Upper lobe of left lung (tissue), 6 donors: ENCODE measurements at places on chromosomes 16 and 17. TPM values are rescaled to one million over a fixed set of nuclear protein-coding genes. Genes with fewer than 3 reads are reported as not detected.

GRCh38 chr16:22665048-22665797, 148.7 kb upstream of the HS3ST2 start:
- DNase-seq: no peak

DNA sequence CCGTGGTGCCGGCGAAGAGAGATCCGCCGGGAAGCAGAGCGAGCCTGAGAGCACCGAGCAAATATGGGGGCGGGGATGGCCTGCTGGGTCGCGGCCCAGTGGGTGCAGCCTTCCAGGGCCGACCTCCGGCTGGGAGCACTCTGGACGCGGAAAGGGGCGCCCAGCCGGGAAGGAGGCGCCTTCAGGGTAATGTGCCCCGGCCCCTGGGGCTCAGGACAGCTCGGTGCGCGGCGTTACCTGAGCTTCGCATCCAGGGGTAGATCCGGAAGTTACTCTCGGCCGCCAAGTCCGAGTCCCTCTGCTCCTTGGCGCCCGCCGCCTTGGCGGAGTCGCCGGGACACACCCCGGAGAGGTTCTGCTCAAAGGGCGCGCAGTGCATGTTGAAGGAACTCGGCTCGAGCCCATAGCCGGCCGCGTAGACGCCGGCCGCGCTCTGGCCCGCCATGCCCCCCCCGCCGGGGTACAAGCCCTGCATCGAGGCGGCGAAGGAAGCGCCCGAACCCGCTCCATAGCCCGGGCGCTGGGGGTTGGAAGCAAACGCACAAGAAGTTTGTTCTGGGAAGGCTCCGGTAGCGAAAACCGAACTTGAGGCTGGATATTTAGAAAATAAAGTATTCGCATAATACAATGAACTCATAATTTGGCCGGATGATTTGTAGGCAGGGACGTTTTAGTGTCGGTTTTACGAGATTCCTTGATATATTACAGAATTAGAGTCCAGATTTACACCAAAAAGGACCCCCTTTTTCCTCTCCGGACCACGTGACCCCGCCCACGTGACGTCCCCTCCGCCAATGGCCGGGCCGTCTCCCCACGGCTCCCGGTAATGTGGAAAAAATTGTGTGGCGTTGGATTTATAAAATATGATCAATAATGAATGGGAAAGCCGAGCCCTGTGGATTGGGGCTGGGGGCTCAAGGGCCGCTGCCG, at the start of gene HOXB7:
HOXB7 (minus strand) TSS at position 736 of the 930 bp plus-strand sequence; CDS start at position 637, 99 bp downstream.
- peak; percentile 29 for DNase-seq

- DNase-seq: no peak
Observed at GRCh38 chr17:80025140-80025539, 10.5 kb downstream of the TBC1D16 start.

Gene TPSB2
- 10.5 TPM for total RNA-seq

DNA sequence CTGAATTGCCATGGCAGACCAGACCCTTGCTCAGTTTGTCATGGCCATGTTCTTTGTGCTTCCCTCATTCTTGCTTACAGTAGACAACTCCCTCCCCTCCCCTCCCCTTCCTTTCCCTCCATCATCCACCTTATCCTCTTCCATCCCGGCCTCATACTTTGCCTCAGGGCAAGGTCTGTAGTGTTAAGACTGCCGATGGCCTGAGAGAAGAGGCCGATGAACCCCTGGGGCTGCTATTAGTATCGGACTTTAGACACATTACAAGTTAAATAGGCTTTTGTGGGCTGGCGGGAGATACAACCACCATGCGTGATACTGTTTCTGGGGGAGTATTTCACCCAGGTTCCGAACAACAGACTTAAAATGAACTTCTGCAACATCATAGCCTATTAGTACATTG, 364.5 kb upstream of the ZFHX3 start:
- no peak for DNase-seq

DNA sequence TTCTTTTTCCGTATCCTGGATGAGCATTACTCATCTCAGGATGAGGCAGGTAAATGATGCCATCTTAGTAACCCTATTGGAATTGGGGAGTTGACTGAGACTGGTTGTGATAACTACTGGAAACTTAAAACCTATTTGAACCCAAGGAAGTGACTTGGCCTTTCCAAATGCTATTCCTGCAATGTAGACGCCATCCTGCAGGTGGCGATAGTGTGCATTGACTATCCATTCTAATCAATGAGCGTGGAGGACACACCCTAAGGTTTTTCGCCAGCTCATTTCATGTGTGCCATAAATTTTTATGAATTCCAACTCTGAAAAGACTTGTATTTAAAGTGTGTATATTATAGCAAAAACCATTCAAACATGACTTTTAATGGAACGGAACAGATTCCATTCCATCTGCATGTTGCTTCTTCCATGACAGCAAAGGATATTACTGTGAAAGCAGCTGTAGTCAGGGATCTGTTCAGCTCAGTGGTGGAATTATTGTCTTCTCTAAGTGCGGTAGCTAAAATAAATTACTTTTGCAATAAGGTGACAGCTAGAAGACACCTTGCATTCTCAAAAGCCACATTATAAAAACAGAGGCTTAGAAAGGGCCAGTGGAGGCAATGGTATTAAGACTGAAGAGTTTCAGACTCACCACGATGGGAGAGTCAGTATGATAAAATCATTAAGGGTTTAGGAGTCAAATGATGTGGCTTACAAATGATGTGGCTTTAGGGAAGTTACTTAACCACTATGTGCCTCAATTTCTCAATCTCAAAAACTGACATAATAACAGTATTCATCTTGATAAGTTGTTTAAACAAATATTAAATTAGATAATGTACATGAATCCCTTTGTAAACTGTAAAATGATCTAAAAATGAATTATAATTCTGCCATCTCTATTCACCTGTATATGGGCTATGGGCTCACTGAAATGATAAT, 55.5 kb downstream of the SYT17 start:
- no peak for DNase-seq

GRCh38 chr16:56109205-56109604, 82.1 kb upstream of the GNAO1 start:
- no peak for DNase-seq

DNA sequence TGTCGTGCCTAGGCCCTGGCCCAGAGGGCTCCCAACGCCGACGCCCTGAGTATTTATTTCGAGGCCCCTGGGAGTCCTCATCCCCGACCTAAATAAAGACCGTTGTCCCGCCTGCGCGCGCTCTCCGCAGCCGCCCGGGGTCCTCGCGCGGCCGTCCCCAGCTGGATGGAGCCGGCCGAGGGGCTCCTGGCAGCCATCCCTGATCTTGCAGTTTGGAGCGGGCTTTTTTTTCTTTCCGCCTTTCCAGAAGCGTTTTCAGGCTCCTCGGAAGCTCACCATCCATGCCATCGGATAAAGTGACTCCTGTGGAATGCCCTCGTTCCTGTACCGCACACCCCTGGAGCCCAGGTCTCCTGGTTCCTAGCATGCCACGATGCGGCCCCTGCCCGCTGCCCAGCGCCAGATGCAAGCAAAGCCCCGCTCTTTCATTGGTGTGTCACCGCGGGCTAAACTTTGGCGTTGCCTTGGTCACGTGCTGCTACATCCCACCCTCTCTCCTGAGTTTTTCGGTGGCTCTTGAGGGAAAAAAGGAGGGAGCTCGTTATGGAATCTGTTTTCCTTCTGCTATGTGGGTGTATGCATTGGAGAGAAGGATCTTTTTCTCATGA, 716 bp downstream of the TMEM94 start:
- DNase-seq: peak; percentile 45

DNA sequence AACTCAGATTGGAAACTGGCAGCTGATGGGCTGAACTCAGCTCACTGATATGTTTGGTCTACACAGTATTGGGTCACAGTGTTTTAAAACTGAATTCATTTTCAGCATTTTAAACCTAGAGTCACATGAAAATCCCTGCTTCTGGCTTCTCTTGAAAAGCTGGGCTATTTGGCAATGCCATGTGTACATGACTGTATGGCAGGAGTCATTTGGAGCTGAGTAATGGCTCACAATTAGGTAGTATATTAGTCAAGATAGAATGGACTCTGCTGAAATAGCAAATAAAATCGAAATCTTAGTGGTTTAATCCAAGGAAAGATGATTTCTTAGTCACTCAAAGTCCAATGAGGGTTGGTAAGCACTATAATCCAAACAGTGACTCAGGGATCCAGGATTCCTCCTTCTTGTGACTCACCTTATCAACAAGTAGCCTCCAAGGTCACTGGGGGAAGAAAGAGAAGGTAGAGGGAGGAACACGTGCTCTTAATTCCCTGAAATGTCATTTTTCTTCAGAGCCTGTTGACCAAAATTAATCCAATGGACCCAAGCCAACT, 13.9 kb upstream of the PMP22 start:
- no peak for DNase-seq

Gene TBC1D26
- total RNA-seq: not detected

Gene RSKR
- 14.5 TPM for total RNA-seq

Gene RPAIN
- total RNA-seq: 75.2 TPM

DNA sequence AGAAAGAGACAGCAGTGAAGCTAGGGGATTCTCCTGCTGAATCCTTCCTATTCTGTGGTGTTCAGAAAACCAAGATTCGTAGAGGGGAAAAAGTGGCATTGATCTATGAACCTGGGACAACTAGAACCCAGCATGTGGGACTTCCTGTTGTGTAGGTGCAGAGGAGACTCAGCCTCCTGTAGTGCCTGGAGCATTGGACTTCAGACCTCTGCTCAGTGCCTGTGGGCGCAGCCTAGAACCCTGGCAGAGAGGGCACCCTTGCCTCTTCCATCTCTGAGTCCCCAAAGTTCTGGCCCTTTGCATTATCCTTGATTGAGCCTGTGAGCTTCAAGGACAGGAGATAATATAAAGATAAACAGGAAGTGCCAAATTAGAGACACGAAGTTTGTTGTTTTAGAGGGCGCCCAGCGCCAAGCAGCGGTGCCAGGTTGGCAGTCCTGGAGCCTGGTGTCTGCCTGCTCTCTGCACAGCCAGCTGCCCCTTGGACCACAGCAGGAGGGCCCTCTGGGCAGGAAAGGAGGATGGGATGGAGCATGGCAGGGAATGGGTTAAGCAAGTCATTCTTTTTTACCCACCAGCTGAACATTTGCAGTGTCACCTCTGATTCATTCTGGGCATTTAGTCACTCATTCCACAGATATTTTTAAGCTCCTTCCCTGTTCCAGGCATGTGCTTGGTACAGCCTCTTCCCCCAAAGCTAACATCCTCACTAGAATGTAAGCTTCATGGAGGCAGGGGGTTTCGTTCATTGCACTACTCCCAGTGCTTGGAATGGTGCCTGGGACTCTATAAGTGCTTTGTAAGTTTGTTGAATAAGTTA, 11.9 kb upstream of the SP6 start:
- DNase-seq: no peak

GRCh38 chr17:46866325-46866724, 14.9 kb downstream of the WNT9B start:
- no peak for DNase-seq

Gene KATNIP
- total RNA-seq: 28.6 TPM

Gene MARCHF10
- total RNA-seq: 3.2 TPM

GRCh38 chr17:80523956-80524712, 20.5 kb upstream of the RPTOR start:
- DNase-seq: no peak

Gene BAIAP3
- total RNA-seq: 19.1 TPM

Gene NKD1
- 33.6 TPM for total RNA-seq

Gene ABCC12
- not detected for total RNA-seq

Gene CRISPLD2
- 30.2 TPM for total RNA-seq

DNA sequence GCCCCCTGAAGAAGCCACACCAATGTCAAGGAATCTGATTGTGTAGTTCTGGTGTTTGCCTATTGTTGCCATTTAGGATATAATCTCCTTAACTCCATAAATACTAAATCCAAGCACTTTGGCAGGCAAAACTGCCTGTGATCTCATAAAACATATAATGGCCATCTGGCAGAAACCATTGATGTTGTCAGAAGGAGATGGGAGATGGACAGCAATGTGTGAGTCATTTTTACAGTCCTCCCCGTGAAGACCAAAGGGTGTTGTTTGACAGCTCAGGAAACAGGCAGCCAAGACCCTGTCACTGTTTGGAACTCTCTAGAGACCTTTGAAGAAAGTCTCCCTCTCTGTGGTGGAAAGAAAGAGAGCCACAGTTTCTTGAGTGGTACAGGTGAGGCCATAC, 454.1 kb downstream of the HS3ST3B1 start:
- DNase-seq: no peak

DNA sequence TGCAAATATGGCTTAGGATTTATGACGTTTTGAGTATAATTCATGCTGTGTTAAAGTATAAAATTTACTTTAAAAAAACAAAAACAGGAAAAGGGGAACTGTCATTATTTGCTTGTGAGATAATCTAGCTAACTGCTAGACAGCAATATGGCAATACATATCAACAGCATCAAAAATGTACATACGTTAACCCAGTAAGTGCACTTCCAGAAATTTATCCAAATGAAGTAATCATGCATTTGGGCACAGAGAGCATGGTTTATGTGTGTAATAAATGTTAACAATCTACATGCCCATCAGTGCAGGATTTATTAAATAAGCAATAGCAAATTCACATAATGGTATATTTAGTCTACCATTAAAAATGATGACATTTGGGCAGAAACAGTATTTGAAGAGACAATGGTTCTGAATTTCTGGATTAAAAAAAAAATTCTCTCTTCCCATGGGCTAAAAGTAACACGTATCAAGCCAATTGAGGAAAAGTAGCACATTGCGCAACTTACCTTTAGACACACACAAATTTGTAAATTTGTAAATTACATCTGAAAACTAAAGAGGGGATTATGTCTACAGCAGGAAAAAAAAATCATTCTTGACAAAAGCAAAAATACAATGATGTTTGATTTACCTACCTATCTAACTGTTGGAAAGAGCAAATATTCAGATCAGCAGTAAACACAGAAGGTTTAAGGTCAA, 80.2 kb downstream of the CACNG1 start:
- DNase-seq: no peak

- no peak for DNase-seq
Observed at GRCh38 chr17:64662774-64663367, 764 bp upstream of the SMURF2 start.

GRCh38 chr17:55320594-55321426, 56.0 kb downstream of the HLF start:
- peak; percentile 66 for DNase-seq

- no peak for DNase-seq
Observed at GRCh38 chr17:1142561-1142971, 37.2 kb downstream of the ABR start.

DNA sequence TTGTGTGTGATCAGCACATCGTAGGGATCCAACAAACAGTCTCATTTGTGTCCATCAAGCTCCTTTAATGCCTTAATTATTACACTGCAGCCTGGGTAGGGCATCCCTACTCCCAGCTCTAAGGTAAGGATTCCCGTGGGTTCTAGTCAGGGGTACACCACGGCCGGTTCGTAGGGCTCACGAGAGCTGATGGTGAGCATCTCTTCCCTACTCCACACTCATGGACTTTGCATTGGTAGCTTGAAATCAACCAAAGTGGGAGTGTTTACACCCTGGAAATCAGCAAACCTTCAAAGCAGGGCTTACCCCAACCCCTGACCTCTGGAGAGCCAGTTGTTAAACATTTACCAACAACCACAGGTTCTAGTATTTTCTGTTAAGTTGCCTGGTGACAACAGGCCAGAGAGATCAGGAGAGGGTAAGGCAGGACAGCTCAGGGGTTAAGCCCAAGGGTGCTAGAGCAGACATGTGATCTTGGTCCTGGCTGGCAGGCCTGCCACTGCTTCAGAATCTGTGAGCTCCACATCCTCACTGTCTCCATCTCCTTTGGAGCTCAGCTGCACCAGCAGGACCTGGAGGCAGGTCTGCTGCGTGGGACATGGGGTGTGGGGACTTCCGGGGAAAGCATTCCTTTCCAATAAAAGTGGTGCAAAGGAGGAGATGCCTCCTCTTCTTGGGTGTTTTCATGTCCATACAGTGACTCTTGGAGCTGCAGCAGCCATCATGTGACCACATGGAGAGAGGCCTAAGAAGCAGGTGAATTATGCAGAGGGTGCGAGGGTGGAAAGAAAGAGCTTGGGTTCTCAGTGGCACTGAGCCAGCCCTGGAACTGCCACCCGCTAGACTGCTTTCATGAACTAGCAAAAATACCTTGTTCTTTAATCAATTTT, 36.1 kb upstream of the ZCCHC14 start:
- DNase-seq: no peak
